ENCODE measurements at places on chromosomes 3 and 15. TPM values are rescaled to one million over a fixed set of nuclear protein-coding genes. Genes with fewer than 3 reads are reported as not detected.

The CLDN16 gene
- polyA plus RNA-seq = not detected

The CXCR6 gene
- polyA plus RNA-seq = 0.69 TPM

The CADM2 gene
- not detected for polyA plus RNA-seq

The DNASE1L3 gene
- 1.7 TPM for polyA plus RNA-seq

The CD96 gene
- 84.7 TPM for polyA plus RNA-seq

The BFSP2 gene
- polyA plus RNA-seq = 2.8 TPM

The LRTM1 gene
- polyA plus RNA-seq = not detected

The ADCY5 gene
- polyA plus RNA-seq = not detected

The TTLL13 gene
- 0.08 TPM for polyA plus RNA-seq

The ITGA11 gene
- not detected for polyA plus RNA-seq

The RASGRP1 gene
- 32.6 TPM for polyA plus RNA-seq

The IQCB1 gene
- polyA plus RNA-seq = 28.6 TPM

The GLDN gene
- polyA plus RNA-seq = not detected

The FEZF2 gene
- not detected for polyA plus RNA-seq

The CLRN1 gene
- not detected for polyA plus RNA-seq

The DOCK3 gene
- not detected for polyA plus RNA-seq

The PLAAT1 gene
- polyA plus RNA-seq = not detected

The SCG3 gene
- not detected for polyA plus RNA-seq

The IL5RA gene
- 2.8 TPM for polyA plus RNA-seq

The NCKIPSD gene
- polyA plus RNA-seq = 17.2 TPM
